ENCODE measurements at places on chromosomes 5 and 9.

DNA sequence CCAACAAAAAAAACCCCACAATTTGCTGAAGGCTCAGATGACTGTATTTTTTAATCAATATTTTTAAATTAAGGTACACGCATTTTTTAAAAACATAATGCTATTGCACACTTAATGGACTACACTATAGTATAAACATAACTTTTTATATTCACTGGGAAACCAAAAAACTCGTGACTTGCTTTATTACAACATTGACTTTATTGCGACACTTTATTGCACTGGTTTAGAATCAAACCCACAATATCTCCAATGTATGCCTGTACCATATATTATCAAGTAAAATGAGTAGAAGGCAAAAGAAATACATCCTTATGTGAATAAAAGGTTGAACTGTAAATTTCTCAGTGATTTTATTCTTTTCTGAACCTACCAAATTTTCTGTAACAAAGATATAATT lies 53.7 kb downstream of the RICTOR start:
- DNase-seq, result no peak

GRCh38 chr9:114310471-114311450 lies 12.1 kb upstream of the ORM1 start:
- DNase-seq, result no peak

GRCh38 chr5:23717486-23717885 lies 210.1 kb downstream of the PRDM9 start:
- no peak for DNase-seq

GRCh38 chr5:1000329-1000728 lies 8.3 kb upstream of the NKD2 start:
- DNase-seq, result no peak

DNA sequence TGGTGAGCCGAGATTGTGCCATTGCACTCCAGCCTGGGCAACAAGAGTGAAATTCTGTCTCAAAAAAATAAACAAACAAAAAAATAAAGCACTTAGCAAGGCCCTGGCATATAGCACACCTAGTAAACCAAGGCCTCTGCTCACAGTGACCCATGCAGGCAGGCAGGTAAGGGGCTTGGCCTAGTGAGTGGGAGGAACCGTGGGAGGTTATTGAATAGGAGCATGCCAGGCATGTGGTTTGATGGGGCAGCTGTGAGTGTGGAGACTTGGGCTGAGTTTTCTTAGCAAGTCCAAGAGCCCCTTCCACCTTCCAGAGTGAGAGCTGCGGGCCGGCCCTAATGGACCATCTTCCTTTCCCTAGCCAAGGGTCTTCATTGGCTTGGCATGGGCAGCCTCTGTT lies 4.5 kb upstream of the NDST1 start:
- DNase-seq, result no peak
